ENCODE measurements at places on chromosomes 5 and 9. TPM values are rescaled to one million over a fixed set of nuclear protein-coding genes. Genes with fewer than 3 reads are reported as not detected.

Gene KCNV2
- not detected for total RNA-seq

Gene ADAM19
- 8.9 TPM for total RNA-seq

Gene SHOC1
- not detected for total RNA-seq

Gene ZNF622
- total RNA-seq: 23.3 TPM

DNA sequence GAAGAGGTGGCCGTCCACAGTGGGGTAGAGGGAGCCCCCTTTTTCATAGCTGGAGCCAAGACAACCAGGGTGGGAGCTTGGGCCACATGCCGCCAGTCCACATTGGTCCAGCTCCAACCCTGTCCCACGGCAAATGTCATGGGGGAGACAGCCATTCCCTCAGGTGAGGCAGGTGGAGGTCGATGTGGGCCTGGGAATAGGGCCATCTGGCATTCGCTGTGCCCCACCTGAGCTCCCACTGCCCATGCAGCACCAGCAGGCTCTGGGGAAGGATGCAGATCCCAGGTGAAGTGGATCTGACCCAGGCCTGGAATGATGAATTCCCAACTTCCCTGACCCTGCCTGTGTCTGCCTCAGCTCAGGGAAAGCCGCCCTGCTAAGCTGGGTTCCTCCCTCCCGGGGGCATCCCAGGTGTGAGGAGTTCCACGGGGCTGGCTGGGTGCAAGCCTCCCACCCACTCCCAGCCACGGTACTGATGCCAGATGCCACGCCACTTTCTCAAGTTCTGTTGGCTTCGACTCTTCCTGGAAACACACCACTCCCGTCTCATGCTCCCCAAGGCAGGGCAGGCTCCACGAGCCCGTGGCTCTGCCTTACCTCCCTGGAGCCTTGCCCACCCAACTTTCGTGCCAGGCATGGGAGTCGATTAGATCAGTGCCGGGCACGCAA is 25.2 kb upstream of the FCN2 start:
- DNase-seq: no peak

DNA sequence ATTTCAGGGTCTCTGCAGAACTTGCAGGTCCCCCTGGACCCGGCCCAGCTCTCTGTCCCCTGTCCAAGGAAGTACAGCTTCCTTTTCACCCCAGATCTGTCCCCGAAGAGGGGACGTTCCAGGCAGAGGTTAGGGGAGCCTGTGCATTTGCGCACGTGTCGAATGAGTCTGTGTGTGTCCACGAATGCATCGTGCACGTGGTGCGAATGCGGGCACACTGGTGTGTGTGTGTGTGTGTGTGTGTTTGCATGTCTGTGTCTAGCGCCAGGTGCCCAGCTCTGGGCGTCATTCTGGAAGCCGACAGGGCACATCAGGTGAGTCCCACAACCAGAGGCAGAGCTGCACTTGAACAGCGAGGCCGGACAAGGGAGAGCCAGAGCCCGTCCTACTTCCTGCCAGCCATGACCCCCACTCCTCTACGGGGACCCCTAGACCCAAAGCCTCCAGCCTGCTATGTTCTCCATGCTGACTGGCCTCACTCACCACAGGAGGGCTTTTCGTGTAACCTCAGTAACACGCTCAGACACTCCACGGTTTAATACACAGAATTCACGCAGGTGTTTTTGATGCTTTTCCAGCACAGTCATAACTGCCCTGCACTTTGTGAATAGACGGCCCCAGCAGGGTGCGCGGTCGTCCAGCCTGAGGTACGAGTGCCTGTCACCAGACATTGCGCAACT is 41.3 kb upstream of the CACNA1B start:
- no peak for DNase-seq

DNA sequence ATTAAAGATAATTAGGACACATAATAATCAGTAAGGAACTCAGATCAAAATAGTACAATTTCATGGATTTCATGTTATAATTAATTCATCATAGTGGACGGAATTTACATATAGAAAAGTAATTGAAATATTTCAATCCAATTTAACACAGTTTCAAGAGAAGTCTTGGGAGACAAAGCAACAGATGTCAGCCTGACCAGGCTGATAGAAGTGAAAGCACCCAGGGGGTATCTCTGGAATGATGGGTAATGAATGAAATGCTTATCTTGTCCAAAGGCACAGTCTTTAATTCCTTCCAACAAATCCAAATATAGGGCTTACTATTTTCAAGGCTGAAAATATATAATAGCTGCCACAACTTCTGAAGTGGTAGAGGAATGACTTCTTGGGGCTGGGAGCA is 629.3 kb upstream of the RGMB start:
- DNase-seq: no peak

DNA sequence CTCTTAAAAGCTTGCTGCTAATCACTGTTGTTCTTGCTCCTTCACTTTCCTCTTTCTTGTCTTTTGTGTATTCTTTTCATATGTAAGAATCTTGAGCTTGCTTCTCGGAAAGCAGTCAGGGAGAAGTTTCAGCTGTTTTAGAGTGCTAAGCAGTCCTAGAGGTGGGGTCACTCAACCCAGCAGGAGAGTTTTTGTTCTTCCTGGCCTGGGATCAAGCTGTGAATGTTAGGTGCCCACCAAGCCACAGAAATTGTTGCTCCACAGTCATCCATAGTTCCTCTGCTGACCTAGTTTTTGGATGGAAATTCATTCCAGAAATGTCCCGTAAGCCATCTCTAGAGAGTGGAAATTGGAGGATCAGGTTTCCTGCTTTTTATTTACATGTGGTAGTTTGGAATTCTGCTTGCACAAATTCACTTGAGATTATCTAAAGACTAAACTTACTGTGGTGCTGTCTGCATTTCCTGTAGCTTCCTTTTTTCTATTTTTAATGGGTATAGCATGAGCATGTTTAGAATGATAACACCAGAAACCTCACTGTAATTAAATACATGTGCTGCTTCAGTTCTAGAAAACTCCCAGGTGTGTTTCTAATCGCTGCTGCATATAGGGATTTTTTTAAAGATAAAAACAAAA is 108.7 kb downstream of the MAST4 start:
- DNase-seq: no peak

DNA sequence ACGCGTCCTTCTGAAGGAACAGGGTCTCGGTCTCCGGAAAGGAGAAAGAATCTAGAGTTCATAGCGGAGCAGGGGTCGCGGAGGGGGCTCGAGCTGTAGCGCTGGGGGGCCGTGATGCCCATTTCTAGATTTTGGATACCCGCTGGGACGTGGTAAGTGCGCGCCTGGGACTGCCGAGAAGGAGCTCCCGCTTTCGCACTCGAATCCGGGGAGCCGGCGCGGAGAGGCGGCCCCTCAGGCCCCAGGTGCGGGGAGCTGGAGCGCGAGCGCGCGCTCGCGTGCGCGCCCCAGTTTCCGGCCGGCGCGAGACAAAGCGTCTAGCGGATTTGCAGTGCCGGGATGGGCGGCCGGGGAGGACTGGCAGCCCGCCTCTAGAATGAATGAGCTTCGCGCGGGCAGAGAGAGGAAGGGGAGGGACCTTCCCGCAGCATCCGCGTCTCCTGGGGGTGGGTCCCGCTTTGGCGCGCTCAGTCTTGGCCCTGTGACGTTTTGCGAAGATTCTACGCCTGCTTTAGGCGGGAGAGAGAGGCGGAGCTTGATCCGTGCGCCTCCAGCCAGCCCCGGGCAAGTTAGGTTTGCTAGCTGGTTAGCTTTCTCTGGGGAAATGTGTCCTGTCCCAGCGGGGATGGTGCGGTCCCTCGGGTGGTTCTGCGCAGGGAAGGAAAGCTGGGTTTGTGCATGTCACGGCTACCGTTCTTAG is 1.2 kb downstream of the LMNB1 start:
- DNase-seq: peak; percentile 98

DNA sequence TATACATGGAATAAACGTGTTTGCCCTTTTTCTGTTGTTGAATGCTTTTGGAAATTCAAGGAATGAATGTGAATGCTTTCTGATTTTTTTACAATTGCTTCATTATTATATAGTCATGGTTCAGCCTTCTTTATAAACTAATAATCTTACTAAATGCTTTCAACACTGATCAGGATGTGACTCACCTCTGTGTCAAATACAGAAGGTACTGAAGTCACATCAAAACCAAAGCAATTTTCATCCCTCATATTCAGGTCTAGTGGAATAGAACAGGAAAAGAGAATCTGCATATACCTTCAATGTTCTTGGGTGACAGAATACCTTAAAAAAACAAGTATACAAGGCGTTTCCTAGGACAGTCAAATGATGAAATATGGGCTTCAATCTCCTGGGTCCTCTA is 170.7 kb downstream of the PDE4D start:
- DNase-seq: peak; percentile 52

DNA sequence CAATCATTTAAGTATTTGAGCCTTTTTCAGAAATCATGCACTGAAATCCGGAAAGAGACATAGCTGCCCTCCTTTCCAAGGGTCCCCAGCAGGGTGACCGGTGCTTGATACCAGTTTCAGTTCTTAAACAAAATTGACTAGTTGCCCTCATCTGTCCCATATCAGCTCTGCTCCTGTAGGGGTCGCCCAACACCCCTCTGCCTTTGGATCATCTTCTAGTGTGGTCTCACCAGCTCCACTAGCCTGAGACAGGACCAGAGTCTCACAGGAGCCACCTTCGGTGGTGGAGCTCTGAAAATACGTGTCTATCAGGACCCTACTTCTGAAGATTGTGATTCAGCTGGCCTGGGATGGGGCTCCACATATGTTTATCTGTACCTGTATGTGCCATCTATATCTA is 428.2 kb downstream of the ENC1 start:
- peak; percentile 56 for DNase-seq

DNA sequence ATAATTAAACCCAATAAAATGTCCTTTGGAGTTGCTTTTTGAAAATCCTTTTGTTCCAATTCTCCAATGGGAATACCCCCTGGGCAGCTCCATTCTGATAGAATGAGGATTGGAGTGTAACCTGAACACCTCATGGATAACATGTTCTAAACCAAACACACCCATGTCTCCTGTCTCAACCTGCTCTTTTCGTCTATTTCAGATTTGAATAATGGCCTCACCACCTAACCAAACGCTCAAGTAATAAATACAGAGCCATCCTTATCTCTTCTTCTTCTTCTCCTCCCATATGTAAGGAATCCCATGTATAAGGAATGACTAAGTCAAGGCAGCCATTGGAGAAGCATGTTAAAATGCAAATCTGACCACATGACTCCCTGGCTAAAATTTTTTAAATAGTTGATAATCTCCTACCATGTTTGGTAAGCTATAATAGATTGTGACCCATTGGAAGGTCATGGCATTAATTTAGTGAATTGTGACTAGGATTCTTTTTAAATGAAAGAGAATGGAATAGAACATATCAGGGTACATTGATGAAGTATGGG is 26.0 kb downstream of the ELL2 start:
- no peak for DNase-seq

DNA sequence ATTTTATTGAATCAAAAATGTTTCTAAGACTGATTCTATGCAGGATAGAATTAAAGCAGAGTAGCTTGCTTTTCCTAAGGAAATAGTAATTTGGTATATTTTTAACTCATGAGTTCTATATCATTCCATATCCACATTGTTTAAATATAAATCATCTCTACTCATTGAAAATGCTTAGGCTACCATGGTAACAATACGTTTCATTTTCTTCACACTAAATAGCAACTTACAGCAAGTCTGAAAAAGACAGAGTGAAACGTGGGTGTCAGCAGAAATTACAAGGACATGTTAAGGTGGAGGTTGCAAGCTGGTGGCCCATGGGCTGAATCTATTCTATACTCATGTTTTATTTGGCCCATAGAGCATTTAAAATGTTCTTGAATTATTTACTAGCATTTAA is 487.9 kb downstream of the ARHGEF28 start:
- no peak for DNase-seq

- no peak for DNase-seq
Observed at GRCh38 chr9:16410601-16411280, 459.7 kb downstream of the BNC2 start.

DNA sequence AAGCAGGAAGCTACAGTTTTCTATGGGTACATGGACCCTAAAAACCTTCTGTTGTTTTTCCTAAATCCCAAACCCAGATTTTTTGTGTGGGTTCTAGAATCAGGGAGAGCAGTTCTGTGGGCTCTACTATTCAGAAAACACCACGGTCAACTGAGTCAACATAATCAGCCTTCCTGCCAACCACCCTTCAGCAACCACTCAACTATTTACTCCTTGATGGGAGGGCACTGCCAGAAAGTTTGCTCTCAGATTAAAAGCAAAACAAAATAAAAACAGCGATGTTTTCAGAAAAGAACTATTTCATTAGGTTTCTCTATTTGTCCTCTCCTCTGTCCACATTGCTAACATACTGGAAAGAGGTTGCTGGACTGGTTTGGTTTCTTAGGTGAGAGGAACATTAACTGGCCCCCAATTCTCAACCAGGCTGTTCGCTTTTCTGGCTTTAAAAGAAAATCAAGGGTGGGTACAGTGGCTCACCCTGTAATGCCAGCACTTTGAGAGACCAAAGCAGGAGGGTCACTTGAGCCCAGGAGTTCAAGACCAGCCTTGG is 72.3 kb downstream of the GCNT1 start:
- DNase-seq: no peak

DNA sequence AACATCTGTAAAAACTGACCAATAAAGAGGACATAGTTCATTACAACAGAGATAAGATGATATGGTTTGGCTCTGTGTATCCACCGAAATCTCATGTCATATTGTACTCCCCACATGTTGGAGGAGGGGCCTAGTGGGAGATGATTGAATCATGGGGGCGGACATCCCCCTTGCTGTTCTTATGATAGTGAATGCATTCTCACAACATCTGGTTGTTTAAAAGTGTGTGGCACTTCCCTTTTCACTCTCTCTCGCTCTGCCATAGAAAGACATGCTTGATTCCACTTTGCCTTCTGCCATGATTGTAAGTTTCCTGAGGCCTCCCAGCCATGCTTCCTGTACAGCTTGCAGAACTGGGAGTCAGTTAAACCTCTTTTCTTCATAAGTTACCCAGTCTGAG is 292.8 kb downstream of the SLF1 start:
- DNase-seq: no peak

- no peak for DNase-seq
Observed at GRCh38 chr5:80793354-80793753, 138.6 kb upstream of the DHFR start.

DNA sequence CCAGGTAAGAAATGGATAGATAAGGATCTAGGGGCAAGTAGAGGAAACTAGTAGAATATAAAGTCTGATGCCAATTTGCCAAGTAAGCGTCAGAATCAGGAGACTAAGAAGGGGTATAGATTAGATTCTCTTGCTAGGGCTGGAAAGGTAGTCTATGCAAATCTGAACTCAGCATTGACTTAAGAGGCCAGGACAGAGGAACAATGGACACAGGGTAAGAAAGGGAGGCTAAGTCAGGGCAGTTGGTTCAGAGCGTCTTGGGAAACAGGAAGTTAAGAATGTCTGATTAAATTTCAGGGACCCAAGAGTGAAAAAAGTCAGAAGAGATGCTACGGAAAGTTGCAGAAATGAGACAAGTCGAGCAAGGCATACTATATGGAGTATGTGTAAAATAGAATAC is 263.2 kb upstream of the HAPLN1 start:
- no peak for DNase-seq

DNA sequence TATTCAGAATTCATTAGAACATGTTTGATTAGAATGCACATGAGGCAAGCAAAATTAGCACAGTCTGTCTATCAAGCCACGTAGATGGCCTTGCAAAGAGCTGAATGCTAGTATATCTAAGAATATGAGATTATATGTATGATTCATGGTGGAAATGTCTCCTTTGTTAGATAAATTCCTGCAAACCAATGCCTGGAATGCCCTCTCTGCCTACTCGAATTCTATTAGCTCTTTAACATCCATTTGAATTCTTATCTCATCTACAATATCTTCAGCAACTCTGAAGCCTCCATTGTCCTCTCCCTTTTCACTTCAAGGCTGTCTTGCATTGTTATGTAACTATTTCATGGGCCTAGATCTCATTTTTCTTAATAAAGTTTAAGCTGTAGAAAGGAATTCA is 205.5 kb downstream of the TMC1 start:
- DNase-seq: no peak

Measured in lung microvascular endothelial cell (primary cell).